NCI-H2029 (cell line): ENCODE measurements at places on chromosomes 16 and 17.

GRCh38 chr17:74954665-74955421 is 17.7 kb downstream of the HID1 start:
- no peak for DNase-seq

- DNase-seq = no peak
Measured at GRCh38 chr17:32584792-32585191, 98.0 kb downstream of the CDK5R1 start.

- no peak for DNase-seq
Measured at GRCh38 chr16:17296431-17296830, 174.3 kb downstream of the XYLT1 start.

GRCh38 chr17:4142107-4142900 is 526 bp downstream of the ZZEF1 start:
- DNase-seq = no peak

DNA sequence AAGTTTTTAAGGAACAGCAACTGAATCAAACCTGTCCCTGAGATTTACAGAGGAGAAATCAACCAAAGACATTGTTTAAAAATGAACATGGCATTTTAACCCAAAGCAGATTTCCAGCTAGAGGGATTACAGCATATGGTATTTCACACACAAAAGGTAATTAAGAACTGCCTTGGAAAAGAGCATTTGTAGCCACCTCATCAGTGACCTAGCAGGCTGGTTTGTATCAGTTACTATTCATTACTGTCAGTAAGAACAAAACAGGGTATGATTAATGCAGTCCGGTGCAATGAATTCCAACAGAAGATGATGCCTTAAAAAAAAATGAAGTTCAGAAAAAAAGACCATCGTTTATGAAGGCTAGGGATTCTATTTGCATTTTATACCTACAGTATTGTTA is 219.9 kb downstream of the CHD9NB start:
- DNase-seq = no peak

DNA sequence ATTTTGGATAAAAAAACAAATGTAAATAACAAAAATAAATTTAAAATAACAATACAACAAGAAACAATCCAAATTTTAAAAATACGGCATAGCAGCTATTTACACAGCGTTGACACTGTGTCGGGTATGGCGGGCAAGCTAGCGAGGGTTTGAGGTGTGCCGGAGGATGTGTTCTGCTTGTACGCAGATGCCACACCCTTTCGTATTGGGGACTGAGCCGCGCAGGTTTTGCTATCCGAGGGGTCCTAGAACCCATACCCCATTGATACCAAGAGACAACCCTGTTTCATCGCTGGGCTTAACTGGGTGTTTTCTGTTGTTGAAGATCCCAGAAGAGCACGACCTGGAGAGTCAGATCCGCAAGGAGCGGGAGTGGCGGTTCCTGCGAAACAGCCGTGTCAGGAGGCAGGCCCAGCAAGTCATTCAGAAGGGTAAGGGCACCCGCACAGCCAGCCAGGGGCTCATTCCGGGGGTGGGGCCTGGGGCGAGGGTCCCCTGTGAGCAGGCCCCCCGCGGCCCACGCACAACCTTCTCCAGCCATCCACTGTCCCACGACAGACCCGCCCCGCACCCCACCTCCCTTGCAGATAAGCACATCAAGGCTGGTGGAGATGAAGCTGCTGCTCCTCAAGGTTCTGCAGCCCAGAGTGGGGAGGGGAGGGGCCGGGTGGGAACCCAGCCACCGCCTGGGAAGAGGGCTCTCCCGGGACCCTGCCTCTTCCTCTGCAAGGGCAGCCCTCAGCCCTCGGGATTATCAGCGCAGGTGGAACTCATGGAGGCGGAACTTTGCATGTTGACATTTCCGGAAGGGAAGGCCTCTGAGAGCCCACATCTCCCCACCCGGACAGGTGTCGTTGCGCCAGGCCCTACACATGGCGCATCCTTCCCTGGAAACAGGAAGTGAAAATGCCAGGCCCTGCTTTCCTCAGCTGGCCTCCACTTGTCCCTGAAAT is 51.2 kb upstream of the CHMP6 start:
- DNase-seq = peak; percentile 41

DNA sequence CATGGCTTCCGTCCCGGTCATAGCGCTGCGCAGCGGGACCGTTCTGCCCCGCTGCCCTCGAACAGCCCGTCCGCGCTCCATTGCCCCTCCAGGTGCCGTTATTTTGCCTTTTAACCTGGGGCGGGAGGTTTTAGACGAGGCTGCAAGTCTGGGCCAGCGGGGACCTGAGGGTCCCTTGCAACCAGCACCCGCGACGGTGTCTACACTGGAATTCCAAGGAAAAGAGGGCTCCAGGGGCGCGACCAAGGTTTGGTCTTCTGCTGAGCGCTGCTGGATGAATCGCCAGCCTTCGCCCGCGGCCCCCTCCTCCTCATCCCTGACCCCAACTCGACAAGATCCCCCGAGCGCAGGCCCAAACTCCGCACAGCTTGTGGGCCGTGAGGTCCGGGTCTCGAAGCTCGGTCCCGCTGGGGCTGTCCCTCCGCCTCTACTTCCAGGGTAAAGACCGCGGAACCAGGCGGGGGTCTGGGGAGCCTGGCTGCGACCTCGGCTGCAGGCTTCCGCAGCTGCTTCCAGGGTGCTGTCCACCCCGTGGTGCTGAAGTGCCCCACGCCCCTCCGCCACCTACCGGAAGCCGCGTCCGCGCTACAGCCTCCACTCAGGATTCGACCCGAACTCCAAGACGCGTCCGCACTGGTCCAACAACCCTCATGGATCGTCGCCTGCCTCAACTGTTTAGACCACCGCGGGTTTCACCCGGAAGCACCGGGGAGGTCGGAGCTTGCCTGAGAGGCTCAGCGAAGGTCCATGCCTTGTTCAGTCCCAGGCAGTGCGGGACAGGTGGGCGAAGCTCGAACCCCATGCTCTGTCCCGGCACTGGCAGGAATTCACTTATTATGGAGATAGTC is 10.1 kb upstream of the CA4 start:
- no peak for DNase-seq

DNA sequence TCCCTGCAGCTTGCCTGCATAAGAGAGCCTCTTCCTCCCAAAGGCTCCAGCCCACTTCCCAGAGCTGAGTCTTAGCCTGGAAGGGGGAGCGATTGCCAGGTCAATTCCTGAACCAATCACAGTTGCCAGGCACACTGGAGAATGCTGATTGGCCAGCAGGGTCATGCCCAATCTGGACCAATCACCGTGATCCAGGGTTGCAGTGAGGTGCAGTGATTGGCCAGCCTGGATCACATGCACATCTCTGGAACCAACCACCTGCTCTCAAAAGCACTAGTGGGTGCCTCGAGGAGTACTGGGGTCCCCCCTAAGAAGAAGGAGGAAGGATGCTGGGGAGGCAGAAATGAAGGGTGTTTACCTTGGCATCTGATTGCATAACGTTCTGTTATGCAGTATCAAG is 18.4 kb downstream of the NAGPA start:
- no peak for DNase-seq

DNA sequence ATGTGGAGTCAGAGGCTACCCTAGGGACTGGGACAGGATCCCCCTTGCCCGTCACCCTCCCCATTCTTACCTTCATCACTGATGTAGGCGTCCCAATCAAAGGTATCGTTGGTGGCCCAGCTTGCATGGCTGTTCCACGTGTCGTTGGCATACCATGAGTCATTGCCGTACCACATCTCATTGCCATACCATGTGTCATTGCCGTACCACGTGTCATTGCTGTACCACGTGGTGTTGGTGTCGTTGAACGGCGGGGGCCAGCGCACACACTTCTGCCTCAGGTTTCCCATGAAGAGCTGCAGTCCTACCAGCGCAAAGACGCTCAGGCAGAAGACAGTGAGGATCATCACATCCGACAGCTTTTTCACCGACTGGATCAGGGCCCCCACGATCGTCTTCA is 4.8 kb downstream of the SCN4A start:
- no peak for DNase-seq

DNA sequence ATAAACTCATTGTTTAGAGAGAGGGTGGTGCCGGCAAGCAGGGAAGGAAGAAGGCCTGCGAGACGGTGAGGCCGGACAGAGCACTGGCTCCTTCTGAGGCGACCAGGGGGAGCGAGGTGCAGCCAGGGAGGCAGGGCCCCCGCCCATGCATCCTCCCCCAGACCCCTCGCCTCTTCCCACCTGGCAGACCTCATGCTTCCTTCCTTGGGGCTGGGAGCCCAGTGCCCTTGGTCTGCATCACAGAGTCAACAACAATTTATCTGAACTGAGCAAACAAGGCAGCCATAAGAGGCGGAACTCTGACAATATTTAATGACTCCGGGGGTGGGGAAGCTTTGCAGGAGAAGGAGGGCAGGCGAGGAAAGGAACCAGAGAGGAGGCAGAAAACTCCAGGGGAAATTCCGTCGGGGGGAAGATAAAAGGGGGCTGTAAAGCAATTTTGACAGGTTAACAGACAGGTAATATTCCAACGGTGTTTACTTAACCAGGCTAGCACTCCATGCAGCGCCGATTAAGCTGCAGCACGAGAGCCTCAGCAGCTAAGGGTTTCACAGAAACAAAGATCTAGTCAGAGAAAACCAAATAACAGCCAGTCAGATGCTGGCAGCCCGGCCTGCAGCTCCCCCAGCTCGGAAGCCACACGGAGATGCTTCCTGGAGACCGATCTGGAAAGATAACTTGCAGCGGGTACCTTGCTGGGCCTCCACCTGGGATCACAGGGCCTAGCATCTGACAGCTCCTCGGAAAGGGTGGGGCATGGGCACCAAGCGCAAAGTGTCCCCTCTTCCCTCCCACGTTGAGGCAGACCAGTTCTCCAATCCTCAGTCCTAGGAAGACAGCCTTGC is 398.2 kb downstream of the SOX9 start:
- DNase-seq = peak; percentile 79

DNA sequence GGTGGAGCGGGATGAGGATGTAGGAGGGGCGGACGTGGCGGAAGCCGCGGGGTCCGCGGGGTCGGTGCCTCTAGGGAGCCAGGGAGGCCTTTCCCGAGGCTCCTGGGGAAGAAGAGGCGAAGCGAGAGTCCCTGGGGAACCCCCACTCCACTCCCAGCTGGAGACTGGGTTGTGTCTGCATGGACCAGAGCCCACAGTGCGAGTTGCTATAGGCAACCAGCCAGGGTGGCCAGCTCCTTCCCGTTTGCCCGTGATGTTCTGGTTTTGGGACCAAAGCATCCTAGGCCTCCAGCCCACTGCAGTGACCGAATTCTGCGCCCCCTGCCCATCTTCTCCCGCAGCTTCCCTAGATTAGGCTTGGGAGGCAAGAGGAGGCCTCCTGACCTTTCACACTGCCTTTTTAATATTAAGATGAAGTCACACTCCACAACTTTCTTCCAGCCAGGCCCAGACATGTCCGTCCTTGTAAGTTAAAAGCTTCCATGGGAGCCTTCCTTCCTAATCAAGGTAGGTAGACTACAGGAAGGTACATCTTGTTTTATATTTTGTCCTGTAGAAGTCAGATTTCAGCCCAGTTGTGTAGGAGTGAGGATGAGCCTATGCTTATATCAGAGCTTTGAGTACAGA is 469 bp downstream of the AMZ2 start:
- peak; percentile 17 for DNase-seq

GRCh38 chr17:62666801-62667591 is 39.5 kb downstream of the MRC2 start:
- DNase-seq = no peak

DNA sequence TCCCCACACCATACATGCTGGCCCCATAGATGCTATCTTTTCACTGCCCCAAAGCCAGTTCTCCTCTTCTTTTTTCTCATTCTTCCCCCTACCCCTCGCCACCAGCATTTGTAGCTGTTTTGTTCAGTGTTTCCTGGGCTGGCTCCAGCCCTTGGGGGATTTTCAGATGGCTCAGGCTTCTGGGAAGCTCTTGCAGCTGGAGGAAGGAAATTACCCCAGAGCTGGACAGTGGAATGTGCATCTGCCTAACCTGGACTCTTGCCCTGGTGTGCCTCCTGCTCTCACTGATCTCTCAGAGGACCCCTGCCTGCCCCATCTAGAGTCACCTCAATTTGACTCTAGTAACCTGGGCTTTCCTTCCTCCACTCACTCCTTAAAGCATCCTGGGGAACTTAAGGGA is 82.8 kb downstream of the MYH13 start:
- DNase-seq = no peak

- no peak for DNase-seq
Measured at GRCh38 chr16:87411375-87412271, 19.5 kb downstream of the MAP1LC3B start.

- no peak for DNase-seq
Measured at GRCh38 chr17:47917581-47917980, 21.5 kb downstream of the SP2 start.

GRCh38 chr17:44004761-44005526 is 522 bp downstream of the NAGS start:
- DNase-seq = no peak

- DNase-seq = peak; percentile 88
Measured at GRCh38 chr16:68416057-68417046, 32.0 kb downstream of the SMPD3 start.

GRCh38 chr16:65808790-65809189 is 557.7 kb upstream of the CDH5 start:
- no peak for DNase-seq

DNA sequence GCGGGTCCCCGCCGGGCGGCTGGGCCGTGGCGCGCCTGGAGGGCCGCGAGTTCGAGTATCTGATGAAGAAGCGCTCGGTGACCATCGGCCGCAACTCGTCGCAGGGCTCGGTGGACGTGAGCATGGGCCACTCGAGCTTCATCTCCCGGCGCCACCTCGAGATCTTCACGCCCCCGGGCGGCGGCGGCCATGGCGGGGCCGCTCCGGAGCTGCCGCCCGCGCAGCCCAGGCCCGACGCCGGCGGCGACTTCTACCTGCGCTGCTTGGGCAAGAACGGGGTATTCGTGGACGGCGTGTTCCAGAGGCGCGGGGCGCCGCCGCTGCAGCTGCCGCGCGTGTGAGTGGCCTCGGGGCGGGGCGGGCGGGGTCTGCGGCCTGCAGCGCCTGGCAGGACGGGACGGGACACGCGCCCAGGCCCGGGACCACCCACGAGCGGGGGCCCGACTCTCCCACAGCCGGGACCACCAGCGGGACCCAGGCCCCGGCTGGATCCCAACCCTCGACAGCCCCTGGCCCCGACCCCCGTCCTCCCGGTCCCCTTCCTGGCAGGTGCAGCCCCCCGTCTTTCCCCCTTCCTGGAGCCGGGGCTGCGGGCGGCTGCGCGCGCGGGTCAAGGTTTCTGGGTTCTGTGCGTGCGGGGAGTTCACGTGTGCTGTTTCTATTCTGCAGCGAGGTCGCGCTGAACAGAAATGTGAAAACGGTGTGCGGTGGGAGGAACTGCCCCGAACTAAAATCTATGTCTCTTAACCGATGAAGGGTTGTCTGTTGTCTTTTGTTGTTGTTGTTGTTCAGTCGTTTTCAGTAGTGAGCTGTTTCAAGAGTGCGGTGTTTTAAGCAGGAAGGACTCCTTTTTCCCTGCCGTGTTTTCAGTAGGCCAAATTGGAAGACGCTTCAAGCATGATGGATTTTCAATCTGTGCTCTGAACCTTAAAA is 705 bp downstream of the FOXK2 start:
- DNase-seq = no peak

DNA sequence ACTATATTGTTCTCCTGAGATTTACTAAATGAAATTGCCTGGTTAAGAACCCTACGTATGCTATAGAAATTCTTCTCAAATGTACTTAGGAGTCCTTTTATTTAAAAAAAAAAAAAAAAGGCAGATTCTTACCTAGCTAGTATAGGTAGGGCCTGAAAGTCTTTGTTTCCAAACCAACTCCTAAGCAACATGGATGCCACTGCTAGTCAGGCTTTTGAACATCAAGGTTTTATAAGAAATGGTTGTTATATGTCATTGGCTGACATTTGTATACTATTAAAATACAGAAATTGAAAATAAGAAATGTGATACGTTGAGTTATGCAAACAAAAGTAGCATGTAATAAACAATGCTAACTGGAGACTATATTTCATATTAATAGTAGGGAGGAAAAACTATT is 1.2 kb downstream of the EVI2A start:
- DNase-seq = no peak
